ENCODE measurements at places on chromosomes 5 and 9.

GRCh38 chr9:113692256-113692655, 183.9 kb upstream of the ZNF618 start:
- no peak for DNase-seq

DNA sequence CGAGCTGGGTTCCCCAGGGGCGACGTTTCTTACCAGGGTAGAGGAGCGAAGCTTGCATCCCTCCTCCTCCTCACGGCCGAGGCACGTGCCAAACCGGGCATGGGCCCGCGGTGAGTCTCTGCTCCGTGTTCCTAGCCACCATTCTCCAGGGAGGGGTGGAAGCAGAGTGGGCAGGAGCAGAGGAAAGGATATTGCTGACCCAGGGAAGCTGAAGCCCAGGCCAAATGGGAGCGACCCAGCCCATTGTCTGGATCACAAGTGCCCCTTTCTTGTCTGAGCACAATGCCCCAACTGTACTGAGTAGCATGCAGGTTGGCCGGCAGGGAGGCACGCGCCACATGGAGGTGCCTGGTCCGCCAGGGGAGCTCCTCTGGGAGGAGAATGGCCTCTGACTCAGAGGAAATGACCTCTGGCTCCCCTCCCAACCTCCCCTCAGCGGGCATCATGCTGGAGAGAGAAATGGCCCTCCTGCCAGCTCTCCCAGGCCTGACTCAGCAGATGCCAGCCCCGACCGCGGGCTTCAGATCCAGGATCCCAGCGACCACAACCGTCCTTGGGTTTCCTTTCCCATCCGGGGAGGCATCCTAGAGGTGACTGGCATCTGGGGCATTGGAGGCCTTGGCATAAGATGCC, 1.1 kb downstream of the PRR7 start:
- DNase-seq: no peak

DNA sequence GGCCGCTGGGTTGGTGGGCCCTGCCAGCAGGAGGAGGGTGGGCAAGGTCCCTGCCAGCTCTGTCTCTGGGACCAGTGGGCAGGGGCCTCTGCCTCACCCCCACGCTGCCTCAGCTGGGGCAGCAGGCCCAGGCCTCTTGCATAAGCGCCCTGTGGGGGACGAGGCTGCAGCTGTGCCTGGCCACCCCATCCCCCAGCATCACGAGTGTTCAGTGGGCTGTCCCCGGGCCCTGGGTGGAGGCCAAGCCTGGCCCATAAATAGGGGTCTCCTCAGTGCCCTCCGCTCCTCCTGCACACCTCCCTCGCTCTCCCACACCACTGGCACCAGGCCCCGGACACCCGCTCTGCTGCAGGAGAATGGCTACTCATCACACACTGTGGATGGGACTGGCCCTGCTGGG, at the start of gene PTGDS:
PTGDS (plus strand) TSS at position 282 of the 400 bp plus-strand sequence; CDS start at position 357, 75 bp downstream.
- DNase-seq: no peak

DNA sequence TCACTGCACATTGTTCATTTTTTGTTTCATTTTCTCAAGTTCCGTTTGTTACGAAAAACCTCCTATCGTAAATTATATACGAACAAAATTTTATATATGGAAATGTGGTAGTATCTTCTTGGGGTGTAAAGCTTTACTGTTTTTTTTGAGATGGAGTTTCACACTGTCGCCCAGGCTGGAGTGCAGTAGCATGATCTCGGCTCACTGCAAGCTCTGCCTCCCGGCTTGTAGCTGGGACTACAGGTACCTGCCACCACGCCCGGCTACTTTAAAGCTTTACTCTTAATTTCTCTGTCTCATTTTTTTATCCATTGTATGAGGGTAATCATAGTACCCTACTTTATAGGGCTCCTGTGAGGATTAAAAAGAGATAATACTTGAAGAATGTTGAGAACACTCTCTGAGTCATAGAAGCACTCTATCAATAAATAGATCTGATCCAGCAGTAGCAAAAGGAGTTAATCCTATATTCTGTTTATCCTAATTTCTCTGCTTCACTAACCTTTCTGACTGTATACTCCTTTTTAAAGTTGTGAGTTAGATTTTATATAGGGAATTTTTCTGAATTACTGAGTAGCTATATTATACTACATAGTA, 5.6 kb upstream of the LRRC70 start:
- no peak for DNase-seq

DNA sequence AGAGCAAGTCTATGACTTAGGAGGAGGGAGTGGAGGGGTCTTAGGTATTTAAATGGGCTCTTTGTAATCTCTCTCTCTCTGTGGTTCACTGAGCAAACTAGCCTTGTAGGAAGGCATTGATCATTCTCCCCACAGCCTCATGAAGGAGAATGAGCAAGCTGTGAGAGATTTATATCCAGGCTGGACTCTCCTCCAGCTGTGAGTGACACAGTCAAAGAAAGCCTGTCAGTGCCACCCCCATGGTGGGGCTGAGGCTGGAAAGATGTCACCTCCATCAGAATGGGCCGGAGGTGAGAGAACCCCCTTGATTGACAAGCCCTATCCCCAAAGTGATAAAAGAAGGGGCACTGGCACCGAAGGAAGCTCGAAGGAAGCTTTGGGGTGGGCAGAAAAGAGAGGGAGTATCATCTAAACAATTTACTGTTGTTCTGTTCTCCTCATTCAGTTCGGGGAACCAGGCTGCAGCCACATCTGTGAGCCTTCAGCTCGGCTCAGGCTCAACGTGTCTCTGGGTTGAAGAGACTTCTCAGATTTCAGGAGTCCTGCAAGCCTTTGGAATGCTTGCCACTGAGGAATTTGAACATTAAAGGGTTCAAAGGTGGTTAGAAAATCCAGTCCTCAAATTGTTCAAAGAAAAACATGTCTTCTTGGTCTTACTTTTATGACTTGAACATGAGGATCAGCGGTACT, 538.2 kb upstream of the ZNF462 start:
- DNase-seq: no peak

DNA sequence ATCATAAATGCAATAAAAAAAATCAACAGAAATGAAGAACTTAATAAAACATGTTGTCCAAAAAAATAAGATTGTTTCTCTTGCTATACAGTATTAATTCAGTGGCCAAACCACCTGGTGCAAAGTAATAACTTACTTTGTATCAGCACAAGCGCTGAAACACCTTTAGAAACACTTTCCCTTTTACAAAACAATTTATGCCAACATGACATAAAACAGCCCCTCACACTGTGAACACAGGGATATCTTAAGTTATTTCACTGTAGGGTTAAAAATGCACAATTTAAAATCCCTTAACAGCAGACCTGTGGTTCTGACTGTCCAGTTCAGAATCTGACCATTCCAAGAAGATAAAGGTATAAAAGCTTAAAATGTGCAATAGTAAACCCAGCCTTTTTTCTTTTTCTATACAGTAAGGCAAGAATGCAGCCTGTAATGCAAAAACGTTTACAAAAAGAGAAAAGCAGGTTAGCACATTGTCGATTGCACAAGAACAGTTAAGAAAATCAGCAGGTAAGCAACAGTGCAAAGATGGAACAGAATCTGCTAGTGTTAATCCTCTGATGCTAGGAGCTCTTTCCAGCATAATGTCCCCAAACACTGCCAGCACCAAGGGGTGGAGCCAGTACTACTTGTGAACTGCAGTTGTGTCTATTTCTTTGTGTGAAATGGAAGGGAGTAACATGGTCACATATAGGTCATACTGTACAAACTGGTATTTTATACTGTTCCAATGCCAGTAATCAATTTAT, 21.6 kb downstream of the RAB14 start:
- no peak for DNase-seq

DNA sequence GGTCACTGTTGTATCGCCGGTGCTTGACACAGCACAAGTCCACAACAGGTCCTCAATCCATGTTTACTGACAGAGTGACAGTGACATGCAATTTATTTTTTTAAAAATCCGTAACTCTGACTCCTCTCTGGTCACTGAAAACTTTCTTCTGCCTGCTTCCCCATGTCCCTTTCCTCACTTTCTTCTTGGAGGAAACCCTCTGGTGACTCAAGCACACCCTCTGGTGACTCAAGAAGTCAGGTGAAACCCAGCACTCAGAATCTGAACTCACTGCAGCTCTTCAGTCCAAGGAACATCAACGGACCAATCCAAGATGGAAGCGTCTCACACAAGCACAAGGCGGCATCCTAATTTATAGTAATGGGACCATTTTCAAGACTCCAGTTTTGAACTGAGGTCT, 245.9 kb downstream of the FSTL4 start:
- no peak for DNase-seq

GRCh38 chr5:40780199-40780598, 18.0 kb downstream of the PRKAA1 start:
- no peak for DNase-seq

DNA sequence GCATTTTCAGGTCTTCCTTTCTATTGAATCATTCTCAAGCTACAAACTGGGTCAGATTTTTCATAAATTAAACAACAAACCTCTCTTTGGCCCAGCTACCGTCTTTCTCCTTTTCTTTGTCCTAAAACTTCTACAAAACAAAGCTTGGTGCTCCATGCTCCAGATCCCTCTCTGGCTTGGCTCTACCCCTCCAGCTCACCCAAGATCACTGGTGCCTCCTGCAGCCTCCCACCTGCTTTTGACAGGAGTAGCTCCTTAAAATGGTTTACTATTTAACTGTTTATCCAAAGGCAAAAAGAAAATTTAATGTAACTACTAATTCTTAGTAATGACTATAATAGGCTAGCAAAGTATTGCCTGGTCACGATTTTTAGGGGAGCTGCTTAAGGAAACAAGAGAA, 10.7 kb upstream of the SERINC5 start:
- DNase-seq: no peak

- no peak for DNase-seq
Measured at GRCh38 chr5:15926586-15926985, 253.0 kb downstream of the MARCHF11 start.

DNA sequence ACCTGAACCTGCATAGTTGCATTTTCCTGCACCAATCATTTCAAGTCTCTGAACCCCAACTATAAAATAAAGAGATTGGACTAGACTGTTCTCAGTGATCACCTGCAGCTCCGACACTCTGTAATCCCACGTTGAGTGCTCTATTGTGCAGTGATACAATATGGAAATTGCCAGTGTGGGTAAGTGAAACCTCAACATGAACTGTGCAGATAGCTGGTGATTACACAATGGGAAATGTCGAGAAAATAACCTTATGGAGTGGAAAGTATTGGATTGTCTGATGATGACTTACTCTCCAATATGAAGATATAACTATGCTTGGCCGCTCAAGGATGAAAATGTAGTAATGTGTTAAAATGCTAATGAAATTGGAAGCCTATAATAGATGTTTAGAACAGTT, 293.1 kb upstream of the BRINP1 start:
- DNase-seq: no peak

DNA sequence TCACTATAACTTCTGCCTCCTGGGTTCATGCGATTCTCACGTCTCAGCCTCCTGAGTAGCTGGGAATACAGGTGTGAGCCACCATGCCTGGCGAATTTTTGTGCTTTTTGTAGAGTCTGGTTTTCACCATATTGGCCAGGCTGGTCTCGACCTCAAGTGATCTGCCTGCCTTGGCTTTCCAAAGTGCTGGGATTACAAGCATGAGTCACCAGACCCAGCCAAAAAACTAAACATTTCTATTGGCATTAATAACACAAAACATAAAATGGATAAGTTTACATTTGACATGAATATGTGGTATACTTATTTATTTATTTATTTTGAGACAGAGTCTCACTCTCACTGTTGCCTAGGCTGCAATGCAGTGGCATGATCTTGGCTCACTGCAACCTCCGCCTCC, 13.6 kb upstream of the REEP5 start:
- no peak for DNase-seq

- no peak for DNase-seq
Measured at GRCh38 chr5:81393783-81394718, at the start of gene ACOT12. Gene ACOT12, minus strand, starts transcription at chr5:81394134. Its CDS starts 20 bp downstream, at chr5:81394114.

DNA sequence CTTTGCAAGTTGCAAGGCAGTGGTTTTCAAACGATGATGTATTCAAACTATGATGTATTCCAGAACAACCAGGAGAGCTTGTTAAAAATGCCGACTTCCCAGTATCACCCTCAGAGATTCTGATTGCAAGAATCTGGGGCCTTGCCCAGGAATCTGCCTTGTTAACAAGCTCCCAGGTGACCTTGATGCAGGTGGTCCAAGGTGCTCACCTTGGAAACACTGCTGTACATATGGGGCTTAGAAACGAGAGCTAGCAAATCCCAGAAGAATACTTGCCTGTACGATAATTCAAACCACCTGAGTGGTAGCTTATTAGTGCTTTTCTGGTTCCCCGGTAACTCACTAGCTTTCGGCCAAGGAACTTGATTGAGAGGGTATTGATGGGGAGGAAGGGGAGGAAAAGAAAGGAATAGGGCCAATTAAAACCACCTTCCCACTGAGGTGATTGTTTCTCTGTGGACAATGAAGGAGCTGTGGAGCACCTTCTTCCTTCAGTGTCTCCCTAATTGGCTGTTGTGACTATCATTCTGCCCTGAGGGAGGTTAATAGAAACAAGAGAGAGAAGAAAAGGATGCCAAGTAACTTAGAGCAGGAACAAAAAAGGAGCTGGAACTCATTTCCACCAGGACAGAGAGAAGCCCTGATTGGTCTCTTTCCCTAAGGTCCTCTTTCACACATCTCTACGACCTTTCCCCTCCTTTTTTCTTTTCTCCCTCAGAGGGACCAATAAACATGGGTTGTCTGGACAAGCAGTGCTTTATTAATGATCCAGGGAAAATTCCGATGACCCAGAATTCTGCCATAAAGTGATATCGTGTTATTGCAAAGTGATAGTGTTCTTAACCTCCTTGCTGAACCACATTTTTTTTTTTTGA, 218.8 kb downstream of the TMEM167A start:
- no peak for DNase-seq

DNA sequence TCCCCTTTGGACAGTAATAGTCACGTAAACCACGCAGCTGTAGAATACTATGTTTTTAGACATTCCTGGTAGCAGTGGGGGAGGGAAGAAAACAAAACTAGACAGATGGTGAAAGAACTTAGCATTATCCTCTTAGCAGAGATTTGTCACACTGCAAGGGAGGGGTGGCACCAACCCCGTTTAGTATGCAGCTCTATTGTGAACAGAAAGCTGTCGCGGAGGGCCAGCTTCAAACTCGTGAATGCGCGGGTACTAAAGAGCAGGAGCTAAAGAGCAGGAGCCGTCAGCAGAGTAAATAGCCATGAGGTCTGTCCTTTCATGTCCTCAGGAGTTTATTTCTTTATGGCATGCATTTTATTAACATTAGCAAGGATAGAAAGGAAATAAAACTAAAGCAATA, 141.9 kb upstream of the SLC12A2 start:
- DNase-seq: no peak

DNA sequence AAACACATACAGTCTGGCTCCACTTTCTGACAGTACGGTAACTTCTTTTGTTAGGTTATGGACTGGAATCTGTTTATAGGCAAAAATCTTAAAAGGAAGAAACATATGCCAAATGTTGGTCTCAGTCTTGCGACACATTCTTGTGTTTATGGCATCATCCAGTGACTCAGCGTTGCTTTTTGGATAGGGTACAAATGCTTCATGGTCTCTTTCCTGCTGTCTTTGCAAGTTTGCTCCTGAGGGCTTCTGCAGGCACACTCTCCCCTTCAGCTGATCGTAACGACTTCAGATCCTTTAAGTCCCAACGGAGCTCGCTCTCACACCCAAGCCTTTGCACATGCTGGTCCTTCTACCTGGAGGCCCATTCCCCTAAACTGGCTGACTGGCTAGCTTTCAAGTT, 23.6 kb upstream of the TNFSF8 start:
- DNase-seq: no peak

GRCh38 chr5:135100011-135100410, 66.0 kb upstream of the PITX1 start:
- no peak for DNase-seq

- DNase-seq: no peak
Measured at GRCh38 chr9:114465906-114466900, 39.1 kb downstream of the WHRN start.

Data from stimulated activated CD4-positive, alpha-beta T cell treated with anti-CD3 and anti-CD28 coated beads, TNF-alpha, amount 100 ng/mL, for 4 hours (primary cell).